Activated effector memory CD4-positive, alpha-beta T cell treated with Interleukin-2 at 50 U/mL for 16 hours (primary cell): ENCODE measurements at places on chromosomes 7 and 10.

GRCh38 chr7:17274551-17275245 lies 23.8 kb upstream of the AHR start:
- DNase-seq = no peak

DNA sequence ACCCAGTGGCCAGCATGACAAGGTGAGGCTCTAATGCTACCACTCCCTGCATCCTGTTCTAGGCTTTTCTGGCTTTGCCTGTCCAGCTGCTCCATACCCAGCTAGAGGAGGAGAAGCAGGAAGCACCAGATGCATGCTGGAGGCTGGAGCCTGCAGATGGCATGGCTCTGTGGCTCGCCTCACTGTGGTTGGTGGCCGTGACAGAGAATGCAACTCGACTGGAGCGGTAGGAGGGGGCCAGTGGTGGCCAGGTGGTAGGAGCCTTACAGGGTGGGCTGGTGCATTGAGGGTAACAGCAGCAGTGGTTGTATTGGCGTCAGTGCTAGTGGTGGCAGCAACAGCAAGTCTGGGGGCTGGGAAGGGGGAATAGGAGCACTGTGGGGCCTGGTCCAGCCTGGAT lies 128.6 kb downstream of the ZNF248 start:
- no peak for DNase-seq

- no peak for DNase-seq
These were observed 68.1 kb downstream of the CALN1 start for GRCh38 chr7:72343991-72344390.

- DNase-seq = peak; percentile 57
These were observed 45.3 kb upstream of the PIK3AP1 start for GRCh38 chr10:96765406-96766240.

- no peak for DNase-seq
These were observed 165.8 kb upstream of the KLF14 start for GRCh38 chr7:130899638-130900401.

DNA sequence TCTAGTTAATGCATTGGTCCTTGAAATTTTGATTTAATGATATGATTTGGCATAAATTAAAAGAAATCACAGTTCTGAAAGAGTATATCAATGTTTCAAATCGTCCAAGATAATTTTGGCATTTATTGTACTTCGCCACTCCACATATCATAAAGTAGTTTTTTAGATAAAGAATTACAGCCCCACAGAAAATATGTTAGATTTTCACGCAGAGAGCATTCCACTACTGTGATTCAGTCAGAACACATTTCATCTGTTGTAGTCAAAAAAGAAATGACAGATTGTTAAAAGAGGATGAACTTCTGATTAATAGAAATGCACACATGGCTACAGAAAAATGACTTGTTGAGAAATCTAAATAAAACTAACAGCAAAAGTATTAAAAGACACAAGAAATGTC lies 1063.5 kb upstream of the LRRN3 start:
- DNase-seq = no peak

GRCh38 chr7:107742678-107743566 lies 1.0 kb upstream of the CBLL1 start:
- no peak for DNase-seq
